ENCODE measurements at places on chromosomes 13 and 19. TPM values are rescaled to one million over a fixed set of nuclear protein-coding genes. Genes with fewer than 3 reads are reported as not detected.

NANOS3 gene
- total RNA-seq, result not detected

HIF3A gene
- 8.7 TPM for total RNA-seq

DACH1 gene
- 0.37 TPM for total RNA-seq

SYNGR4 gene
- not detected for total RNA-seq

FAM216B gene
- total RNA-seq, result not detected

SIGLEC5 gene
- total RNA-seq, result not detected

ZNF667 gene
- 5.5 TPM for total RNA-seq

TMEM238 gene
- 0.33 TPM for total RNA-seq

ZNF444 gene
- total RNA-seq, result 13.9 TPM

FGF21 gene
- not detected for total RNA-seq

SLC8A2 gene
- total RNA-seq, result under 0.01 TPM

TTC9B gene
- not detected for total RNA-seq

ZNF471 gene
- total RNA-seq, result 2.3 TPM

ZSCAN1 gene
- not detected for total RNA-seq

WASF3 gene
- 10.2 TPM for total RNA-seq

RDH8 gene
- not detected for total RNA-seq

ADGRE2 gene
- total RNA-seq, result 0.11 TPM

KCNN1 gene
- under 0.01 TPM for total RNA-seq

PLPP2 gene
- total RNA-seq, result 2.9 TPM

PALM3 gene
- total RNA-seq, result 0.87 TPM

TEX101 gene
- not detected for total RNA-seq

ADAMTSL5 gene
- total RNA-seq, result 3.1 TPM

CGB2 gene
- total RNA-seq, result not detected

TNFSF13B gene
- 5.5 TPM for total RNA-seq

NR1H2 gene
- total RNA-seq, result 74.4 TPM

GNG7 gene
- under 0.01 TPM for total RNA-seq

ZNF835 gene
- total RNA-seq, result 0.44 TPM

ERF gene
- total RNA-seq, result 22.9 TPM

C19orf33 gene
- not detected for total RNA-seq

CEACAM6 gene
- total RNA-seq, result not detected

INAFM1 gene
- total RNA-seq, result 3.1 TPM

CBARP gene
- total RNA-seq, result 4.6 TPM

C1QTNF9B gene
- 1.2 TPM for total RNA-seq

MYBPC2 gene
- total RNA-seq, result not detected

SPACA4 gene
- not detected for total RNA-seq

ATXN8OS gene
- not detected for total RNA-seq

SLC7A10 gene
- not detected for total RNA-seq

ELAVL1 gene
- total RNA-seq, result 39.5 TPM

C19orf81 gene
- total RNA-seq, result 0.22 TPM

PLK5 gene
- not detected for total RNA-seq

ZNF780B gene
- total RNA-seq, result 14.1 TPM

NAPSA gene
- 0.11 TPM for total RNA-seq

TMPRSS9 gene
- not detected for total RNA-seq

ZNF433 gene
- total RNA-seq, result 6.5 TPM

GDF15 gene
- total RNA-seq, result 82.9 TPM

MYPOP gene
- 1.2 TPM for total RNA-seq

Measured in uterine smooth muscle cell (primary cell).